Activated naive CD4-positive, alpha-beta T cell treated with anti-CD3 and anti-CD28 coated beads for 36 hours (primary cell): ENCODE measurements at places on chromosomes 5 and 9.

GRCh38 chr5:115352571-115352970 is 56.1 kb upstream of the CCDC112 start:
- DNase-seq = no peak

DNA sequence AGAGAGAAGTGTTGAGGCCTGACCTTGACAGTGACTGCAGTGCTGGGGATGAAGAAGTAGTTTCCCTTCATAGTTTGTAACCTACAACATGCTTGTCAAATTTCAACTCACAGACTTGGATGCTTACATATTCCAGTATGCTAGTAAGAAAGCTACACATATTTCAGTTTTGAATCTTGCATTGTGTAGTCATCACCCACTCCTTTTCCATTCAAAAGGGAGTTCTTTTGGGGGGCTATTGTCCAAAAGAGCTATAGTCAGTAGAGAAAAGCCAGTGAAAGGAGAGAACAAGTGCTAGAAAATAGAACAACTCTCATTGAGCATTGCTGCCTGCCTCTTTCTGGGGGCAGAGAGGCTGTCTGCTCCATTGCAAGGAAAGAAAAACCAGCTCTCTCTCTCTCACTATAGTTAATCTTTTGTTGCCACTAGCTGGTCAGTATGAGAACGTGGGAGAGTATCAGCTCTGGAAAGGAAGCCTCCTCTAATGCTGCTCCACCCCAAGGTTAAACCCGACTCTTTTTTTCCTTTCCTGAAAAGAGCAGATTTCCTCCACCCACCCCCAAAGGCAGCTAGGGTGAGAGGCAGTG is 7.3 kb downstream of the ASTN2 start:
- no peak for DNase-seq

GRCh38 chr5:60997721-60998120 is 52.7 kb downstream of the NDUFAF2 start:
- DNase-seq = no peak

GRCh38 chr5:127647361-127647958 is 1.4 kb upstream of the CTXN3 start:
- no peak for DNase-seq

DNA sequence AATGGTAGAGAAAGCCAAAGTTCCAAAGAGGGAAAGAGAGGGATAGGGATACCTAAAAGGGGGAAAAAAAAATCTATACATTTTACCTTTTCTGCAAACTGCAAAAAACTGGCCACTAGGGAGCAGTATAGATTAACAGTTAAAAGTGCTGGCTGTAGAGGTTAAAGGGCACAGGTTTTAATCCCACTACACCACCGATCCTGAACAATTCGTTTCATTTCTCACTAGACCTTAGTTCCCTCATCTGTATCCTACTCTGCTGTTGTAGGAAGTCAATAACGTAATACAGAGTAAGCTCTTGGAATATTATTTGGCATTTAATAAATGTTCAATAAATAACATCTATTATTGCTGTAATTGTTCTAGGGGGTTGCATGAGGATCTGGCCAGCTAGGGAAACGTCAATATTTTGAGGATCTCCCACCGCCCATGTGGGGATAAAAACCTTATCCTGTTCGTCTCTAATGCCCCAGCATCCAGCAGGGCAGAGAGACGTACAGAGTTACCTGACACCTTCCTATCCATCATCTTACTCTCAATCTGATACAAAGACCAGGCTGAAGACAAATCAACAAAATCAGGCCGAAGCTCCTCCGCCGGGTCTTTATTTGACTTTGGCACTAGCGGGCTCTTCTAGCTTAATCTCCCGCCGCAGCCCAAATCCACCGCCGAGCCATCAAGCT is 757 bp downstream of the CDC26 start:
- peak; percentile 42 for DNase-seq

- DNase-seq = no peak
These were observed 149.5 kb downstream of the BAAT start for GRCh38 chr9:101235105-101235866.

GRCh38 chr5:59893429-59894227 is at the start of gene PDE4D:
Gene PDE4D, minus strand, starts transcription at chr5:59893726.
- peak; percentile 21 for DNase-seq

- DNase-seq = no peak
These were observed 75.1 kb downstream of the MRPS27 start for GRCh38 chr5:72244862-72245371.

- no peak for DNase-seq
These were observed 12.6 kb upstream of the TMEM38B start for GRCh38 chr9:105681724-105682123.

DNA sequence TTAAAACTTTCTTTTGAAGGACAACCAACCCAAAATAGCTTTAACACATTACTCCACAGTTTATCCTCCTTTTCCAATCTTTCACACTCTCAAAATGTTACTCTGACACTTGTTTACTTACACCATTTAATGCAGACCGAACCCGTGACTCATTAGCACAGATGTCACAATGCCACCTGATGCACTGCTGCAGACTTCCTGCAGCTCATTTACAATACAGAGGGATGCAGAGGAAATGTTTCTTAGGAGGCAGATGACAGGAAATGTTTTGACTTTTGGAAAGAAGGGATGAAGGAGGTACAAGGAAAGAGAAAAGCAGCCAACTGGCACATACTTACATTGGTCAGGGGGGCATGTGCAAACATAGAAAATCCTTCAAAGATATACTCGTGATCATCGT is 39.0 kb downstream of the DROSHA start:
- no peak for DNase-seq

DNA sequence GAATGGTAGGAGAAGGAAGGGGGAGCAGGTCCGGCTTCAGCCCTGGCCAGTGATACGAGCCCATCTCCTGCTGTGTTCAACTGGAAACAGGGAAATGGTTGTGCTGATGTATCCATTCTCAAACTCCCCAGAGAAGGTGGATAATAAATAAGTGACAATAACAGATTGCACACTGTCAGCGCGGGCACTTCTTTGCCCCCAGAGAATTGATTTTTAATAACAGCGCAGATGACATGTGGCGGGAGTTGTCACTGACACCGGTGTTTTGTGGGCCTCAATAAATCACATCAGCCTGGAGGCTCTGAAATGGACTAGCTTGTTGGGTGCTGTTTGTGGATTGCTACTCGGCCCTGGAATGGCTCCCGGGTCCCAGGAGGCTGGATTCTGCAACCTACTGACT is 141.4 kb upstream of the PANK3 start:
- no peak for DNase-seq

DNA sequence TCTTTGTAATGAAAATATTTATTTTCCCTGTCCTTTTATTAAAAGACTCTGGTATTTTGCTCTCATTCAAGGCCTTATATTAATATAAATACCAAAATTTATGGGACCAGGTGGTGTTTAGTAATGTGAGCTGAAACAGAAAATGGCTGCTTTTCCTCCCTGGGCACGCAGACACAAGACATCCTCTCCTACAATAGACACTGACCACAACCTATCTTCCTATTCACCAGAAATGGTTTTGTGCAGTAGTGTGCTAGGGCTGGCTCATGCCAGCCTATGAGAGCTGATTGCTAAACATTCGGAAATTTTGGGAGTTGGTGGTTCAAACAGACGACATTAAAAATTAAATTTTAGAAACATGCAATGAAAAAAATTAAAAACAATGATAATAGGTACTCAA is 338.2 kb downstream of the BNC2 start:
- no peak for DNase-seq

GRCh38 chr9:691825-692400 is 149.6 kb upstream of the DMRT1 start:
- DNase-seq = no peak

- no peak for DNase-seq
These were observed 31.0 kb upstream of the NFIB start for GRCh38 chr9:14344941-14345353.

- no peak for DNase-seq
These were observed 205.6 kb downstream of the GADD45G start for GRCh38 chr9:89810431-89810830.

DNA sequence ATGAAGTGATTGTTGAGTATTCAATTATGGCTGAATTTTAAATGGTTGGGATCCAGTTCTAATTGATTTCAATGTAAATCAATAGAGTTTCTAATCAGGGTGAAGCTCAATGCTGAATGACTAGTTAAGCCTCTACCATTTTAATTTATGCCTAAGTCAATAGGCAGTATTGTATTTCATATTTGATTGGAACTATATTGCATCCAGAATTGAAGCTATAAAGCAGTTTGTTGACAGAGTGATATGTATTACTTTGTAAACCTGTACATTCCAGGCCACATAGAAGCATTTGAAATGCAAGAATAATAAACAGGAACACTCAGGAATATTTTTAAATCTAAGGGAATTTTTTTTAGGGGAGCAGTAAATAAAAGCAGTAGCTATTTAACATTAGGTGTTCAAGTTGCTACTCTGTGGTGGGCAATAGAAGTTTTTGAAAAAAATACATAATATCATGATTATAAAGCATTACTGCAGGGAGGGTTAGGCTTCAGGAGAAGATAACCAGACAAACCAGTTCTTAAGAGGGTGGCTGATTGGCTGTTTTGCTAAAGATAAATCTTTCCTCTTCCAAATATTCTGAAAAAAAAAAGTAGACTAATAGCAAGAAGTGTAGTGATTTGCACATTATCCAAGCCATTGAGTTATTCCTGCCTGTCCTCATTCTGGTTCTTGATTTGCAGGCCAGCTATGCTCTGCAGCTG is 492.0 kb upstream of the MEF2C start:
- no peak for DNase-seq

DNA sequence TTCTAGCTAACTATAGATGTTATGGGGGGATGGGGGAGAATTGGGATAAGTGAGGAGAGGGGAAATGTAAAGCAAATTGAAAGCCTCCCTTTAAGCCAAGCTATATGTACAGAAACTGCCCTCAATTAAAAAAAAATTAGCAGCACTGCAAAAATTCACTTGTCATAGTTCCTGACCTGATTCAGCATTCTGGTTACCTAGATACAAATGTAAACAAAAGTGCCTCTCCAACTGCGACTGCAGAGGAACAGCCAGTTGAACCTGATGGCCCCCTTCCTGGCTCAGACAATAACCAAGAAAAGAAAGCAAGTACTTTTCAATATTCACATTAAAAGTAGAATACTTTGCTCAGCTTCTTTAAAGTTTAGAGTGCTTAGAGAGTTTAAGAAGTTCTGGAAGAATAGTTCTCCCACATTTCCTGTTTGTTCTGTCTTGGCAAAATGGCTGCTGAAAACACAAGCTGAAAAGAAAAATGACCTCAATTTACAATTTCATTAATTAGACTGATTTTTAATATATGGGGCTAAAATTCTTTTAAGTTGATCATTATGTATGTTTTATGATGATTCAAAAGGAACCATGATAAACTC is 1.5 kb downstream of the FAM81B start:
- DNase-seq = no peak

- no peak for DNase-seq
These were observed 50.0 kb downstream of the MFAP3 start for GRCh38 chr5:154088801-154089200.

DNA sequence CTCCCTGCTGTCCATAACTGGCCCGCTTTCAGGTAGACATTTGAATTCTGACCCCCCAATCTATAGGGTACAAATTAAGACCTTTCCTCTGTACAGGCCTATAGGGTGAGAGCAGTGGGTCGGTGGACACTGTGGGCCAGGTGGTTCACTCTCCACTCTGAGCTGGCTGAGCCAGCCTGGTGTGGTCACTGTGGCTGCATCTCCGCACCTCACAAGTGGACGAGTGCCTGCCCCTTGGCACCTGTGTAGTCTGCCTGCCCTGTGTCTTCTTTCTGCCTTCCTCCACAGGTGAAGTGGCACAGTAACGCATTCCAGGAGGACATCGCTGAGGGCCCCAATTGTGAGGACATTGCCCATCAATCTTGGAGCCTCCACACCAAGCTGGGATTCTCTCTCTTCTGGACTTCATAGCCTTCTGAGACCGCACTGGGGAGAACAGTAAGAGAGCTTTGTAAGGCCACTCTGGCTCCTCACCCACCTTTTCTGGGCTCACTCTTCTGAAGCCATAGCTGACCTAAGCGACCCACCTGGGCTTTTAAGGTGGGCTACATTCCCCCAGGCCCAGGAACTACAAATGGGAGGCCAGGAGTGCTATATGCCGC is 33.5 kb upstream of the JADE2 start:
- DNase-seq = no peak

GRCh38 chr5:4772591-4772990 is 367.5 kb upstream of the ADAMTS16 start:
- no peak for DNase-seq

GRCh38 chr9:70256123-70256551 is 2.6 kb upstream of the SMC5 start:
- DNase-seq = no peak

GRCh38 chr5:53924392-53924791 is 364.0 kb downstream of the NDUFS4 start:
- no peak for DNase-seq

DNA sequence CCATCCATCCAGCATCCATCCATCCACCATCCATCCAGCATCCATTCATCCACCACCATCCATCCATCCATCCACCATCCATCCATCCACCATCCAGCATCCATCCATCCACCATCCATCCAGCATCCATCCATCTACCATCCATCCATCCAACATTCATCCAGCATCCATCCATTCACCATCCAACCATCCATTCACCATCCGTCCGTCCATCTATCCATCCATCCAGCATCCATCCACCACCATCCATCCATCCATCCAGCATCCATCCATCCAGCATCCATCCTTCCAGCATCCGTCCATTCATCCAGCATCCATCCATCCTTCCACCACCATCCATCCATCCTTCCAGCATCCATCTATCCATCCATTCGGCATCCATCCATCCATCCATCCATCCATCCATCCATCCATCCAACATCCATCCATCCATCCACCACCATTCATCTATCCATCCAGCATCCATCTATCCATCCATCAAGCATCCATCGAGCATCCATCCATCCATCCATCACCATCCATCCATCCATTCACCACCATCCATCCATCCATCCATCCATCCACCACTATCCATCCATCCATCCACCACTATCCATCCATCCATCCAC is 32.4 kb upstream of the WDR5 start:
- DNase-seq = no peak

DNA sequence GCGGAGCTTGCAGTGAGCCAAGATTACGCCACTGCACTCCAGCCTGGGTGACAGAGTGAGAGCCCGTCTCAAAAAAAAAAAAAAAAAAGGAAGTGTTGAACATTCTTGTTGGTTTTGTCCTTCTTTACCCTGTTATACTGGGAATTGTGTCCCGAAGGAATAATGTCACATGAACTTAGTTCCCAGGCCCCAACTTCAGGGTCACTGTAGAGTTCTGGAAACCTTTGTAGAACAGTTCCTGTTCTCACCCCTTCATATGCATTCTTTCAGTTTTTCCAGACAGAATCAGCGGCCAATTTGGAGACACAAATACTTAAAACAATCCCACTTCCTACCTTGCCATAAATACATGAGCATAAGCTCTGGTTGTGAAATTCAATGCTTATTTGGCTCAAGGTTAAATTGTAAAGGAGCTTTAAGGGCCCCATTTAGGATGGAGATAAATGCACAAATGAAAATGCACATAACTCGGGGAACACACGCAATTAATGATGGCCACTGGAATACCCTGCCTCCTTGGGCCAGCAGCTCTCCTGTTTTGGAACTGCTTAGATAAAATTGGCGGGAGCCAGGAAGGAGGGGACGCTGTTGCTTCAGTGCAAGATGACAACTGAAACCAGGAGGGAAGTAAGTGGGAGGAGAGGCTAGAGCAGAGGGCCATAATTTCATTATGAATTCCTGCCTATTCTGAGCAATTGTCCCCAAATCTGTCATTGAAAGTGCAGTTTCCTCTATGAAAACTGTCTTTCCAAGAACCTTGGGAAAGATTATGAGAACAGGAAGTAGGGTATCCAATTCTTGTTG is 153.7 kb downstream of the FGF1 start:
- no peak for DNase-seq

GRCh38 chr9:137407590-137408300 is 15.2 kb downstream of the EXD3 start:
- DNase-seq = no peak

- no peak for DNase-seq
These were observed at the start of gene TRPM3 for GRCh38 chr9:71121275-71122021. Gene TRPM3, minus strand, starts transcription at chr9:71121621. Its CDS starts 267 bp downstream, at chr9:71121354.
